ENCODE measurements at places on chromosomes 7 and 10.

DNA sequence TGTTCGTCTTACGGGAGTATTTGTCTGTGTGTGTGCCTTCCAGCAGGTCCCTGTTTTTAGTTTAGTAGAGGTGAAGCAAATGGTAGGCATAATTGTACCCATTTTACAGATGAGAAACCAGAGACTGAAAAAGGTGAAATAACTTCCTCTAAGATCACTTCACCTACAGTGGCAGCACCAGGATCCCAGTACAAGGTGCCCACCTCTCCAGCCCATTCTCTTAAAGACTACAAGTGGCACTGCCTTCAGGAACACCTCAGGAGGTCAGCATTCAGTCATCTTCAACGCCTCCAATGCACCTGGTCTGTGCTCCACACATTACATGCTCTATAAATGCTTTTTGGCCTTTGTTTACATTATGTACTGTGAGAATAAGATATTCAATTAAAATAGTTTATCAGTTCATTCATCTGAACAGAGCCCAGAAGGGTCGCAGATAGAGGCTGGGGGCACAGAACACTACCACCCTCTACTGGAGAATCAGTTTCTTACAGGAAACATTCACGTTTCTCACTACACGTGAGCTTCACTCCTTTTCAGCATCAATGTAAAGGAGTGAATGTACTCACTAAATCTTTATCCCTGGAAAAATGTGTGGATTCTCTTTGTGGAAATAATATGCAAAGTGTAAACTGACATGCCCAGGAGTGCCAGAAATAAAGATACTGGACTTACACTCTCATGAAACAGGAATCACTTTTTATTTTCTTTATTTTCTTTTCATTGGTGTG lies 45.5 kb upstream of the ABLIM1 start:
- DNase-seq = no peak

- DNase-seq = no peak
Observed at GRCh38 chr7:30785786-30786185, 14.6 kb downstream of the MINDY4 start.

- no peak for DNase-seq
Observed at GRCh38 chr10:52639652-52640051, 132.9 kb downstream of the MBL2 start.

DNA sequence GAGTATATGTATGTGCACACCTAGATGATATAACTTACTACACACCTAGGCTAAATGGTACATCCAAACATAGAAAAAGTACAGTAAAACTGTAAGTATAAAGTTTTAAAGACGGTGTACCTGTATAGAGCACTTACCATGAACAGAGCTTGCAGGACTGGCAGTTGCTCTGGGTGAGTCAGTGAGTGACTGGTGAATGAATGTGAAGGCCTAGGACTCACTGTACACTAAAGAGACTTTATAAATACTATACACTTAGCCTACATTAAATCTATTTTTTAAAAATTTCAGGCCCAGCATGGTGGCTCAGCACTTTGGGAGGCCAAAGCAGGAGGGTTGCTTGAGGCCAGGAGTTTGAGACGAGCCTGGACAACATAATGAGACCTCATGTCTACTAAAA lies 195.3 kb downstream of the FZD1 start:
- no peak for DNase-seq

GRCh38 chr7:152419473-152420429 lies 16.1 kb downstream of the KMT2C start:
- DNase-seq = no peak

GRCh38 chr7:40833191-40833887 lies 698.5 kb downstream of the SUGCT start:
- no peak for DNase-seq

DNA sequence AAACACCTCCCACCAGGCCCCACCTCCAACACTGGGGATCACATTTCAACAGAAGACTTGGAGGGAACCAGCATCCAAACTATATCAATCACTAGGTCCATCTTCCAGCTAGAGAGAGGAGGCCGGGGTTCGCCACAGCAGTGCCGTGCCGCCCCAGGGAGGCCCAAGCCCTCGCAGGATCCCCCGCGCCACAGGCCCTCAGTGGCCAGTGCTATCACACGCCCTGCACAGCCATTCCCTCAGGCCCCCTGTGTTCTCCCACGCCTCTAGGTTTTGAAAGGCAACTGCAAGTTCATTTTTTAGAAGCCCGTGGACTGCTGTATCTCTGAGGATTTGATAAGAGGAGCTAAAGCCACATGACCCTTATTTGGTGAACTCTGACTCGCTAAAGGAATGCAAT lies 136.4 kb downstream of the OAT start:
- DNase-seq = no peak

GRCh38 chr10:11093771-11094736 lies 76.4 kb downstream of the CELF2 start:
- DNase-seq = no peak

DNA sequence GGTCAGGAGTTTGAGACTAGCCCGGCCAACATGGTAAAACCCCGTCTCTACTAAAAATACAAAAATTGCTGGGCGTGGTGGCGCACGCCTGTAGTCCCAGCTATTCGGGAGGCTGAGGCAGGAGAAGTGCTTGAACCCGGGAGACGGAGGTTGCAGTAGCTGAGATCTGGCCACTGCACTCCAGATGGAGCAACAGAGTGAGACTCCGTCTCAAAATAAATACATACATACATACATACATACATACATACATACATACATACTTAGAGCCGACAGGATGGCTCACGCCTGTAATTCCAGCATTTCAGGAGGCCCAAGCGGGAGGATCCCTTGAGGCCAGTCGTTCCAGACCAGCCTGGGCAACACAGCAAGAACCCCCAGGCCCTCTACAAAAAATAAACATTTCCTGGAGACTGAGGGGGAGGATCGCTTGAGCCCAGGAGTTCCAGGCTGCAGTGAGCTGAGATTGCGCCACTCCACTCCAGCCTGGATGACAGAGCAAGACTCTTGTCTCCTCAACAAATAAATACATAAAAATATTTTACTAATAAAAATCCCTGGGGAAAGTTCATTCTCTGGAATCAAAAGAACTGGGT lies 90.9 kb upstream of the TNRC18 start:
- DNase-seq = no peak

DNA sequence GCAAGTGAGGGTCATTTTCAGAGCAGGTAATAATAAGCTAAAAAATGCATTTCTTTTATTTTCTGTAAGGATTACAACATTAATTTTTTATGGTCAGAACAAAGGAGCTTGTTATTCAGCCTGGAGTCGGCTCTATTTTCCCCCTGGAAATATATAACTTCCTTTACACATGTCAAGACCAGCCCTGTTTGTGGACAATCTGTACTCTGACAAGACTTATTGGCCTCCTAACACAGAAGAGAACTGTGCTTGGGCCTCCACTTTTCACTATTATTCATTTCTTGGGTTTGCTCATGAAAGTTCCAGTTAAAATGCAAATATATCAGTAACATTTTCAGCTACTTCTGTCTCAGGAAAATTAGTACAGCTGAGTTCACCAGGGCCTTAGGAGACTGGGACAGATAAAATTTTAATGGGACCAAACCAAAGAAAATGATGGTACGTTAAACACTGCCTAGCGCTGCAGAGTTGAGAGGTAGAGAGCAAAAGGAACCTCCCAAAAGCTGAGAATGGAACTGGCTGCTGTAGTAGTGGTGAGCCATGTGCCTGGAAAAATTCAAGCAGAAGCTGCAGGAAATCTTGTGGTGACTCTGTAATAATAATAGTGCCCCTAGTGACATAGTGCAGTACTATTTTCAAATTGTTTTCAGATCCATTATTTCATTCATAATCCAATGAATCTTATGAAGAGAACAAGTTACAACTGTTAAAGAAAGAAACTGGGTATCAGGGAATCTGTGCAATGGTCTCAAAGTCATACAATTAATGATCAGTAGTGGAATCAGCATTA lies 227.2 kb upstream of the KIAA1217 start:
- no peak for DNase-seq

- DNase-seq = no peak
Observed at GRCh38 chr7:2158331-2159175, 74.2 kb downstream of the MAD1L1 start.

DNA sequence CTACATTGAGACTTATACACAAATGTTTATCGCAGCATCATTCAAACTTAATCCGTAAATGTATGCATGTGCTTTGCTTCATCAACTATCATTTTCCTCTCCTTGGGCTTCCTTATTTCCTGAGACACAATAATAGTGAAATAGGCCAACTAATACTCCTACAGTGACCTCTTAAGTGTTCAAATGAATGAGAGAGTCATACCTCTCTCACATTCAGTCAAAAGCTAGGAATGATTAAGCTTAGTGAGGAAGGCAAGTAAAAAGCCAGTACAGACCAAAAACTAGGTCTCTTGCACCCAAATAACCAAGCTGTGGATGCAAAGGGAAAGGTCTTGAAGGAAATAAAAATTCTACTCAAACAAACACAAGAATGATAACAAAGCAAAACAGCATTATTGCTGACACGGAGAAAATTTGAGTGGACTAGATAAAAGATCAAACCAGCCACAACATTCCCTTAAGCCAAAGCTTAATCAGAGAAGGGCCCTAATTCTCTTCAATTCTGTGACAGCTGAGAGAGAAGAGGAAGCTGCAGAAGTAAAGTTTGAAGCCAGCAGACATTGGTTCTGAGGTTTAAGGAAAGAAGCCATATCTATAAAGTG lies 72.3 kb downstream of the GLCCI1 start:
- DNase-seq = no peak

DNA sequence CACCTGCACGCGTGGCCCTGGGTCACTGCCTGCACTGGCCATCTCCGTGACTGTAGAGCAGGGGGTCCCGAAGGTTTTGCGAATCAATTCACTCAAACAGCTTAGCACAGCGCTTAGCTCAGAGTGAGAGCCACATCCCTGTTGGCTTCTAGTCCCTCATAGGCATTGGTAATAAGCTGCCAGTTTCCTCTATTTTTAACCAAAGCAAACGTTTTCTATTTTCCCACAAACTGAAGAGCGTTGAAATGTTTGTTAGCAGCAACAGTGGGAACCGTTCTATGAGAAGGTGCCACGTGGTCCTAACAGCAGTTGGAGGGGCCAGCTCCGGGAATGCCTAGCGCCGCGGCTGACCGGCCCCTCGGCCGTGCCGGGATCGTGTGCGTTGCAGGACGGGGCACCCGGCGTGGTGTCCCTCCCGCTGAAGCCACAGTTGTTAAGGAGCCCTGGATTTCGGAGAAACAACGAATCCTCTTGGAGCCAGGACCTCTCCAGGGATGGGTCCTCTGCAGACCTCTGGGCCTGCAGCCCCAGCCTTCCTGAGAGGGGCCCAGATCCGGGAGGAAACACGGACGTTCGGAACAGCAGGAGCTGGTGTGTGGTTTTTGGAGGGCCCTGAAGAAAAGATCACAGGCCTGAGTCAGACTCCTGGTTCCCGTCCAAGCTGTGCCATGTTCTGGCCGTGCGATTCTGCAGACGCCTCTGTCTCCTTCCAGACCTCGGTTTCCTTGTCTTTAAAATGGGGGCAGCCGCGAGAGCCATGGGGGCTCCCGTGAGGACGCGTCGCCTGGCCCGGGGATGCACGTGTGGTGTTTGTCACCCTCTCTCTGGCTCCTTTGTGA lies 40.3 kb downstream of the FAM20C start:
- no peak for DNase-seq

- no peak for DNase-seq
Observed at GRCh38 chr7:83794829-83795228, 145.9 kb upstream of the SEMA3E start.

- DNase-seq = no peak
Observed at GRCh38 chr10:95214369-95214768, 20.3 kb downstream of the ACSM6 start.

DNA sequence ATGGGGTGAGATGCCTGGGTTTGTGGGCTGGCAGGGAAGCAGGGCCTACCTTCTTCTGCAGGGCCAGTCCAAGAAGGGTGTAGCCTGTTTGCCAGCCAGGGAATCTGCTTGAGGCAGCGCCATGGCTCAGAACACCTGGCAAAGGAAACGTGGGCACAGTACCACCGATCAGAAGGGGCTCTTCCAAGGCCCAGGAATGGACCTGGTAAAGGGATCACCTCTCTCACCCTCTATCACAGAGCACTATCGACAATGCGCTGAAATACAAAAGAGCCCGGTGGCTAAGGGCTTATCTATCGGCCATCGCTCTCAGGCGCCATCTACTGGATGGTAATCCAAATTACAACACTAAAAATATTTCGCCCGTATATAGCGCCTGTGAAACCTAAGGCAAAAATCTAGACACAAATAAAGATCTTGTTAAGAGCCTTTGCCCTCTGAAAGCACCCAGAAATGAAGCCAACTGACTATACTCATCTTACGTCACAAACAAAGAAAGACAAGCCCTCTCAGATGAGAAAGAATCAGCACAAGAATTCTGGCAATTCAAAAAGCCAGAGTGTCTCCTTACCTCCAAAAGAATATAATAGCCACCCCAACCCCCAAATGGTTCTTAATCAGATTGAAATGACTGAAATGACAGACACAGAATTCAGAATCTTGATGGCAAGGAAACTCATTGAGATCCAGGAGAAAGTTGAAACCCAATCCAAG lies 217.8 kb upstream of the HPS1 start:
- DNase-seq = no peak

DNA sequence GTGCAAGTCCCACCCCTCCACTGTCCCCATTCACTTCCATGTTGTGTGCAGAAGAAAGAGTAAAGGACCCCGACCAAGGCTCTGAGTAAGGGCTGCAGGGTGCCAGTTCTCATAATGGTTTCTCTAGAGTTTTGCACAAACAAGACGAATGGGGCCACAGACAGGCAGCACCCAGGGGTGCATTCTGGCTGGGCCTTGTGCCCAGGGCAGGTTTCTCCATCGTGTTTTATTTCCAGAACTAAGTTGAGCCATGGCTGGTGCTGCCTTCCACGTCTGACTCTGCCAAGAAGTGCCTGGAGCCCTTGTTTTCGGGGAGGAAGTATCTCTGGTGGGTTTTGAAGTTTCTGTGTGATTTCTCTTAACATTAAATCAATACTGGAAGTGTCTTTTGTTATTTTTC lies 95.0 kb upstream of the SDK1 start:
- DNase-seq = no peak

DNA sequence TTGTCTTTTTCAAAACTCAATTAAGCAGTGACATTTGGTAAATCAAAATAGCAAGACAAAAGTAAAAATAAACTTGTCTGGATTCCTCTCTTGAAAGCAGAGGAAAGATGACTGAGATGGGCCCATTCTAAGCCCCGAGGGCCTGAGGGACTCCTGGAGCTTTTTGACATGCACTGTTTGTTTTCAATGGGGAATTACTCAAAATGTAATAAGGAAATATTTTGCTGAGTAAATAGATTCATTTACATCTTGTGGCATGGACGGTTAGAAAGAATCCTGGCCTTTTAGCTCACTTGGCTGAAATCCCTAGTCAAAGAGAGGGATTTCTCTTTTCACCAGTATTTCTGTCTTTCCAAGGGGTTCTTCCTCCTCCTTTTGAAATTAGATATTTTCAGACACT lies 108.0 kb downstream of the MKX start:
- no peak for DNase-seq

DNA sequence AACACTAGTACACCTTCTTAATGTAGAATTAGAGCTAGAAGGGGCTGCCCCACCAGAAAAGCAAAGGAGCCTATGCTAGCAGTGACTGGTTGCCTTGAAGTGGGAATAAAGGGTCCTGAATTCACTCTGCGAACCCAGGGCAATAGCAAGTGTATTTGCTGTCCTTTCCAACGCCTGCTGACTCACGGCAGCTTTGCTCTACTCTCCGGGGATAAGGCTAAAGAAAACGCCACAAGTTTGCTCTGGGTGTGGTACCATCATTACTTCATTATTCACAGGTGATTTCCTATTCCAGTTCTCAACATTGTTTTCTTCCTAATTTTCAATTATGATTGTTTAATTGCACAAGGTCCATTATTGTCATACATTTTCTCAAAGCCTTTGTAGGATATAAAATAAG lies 220.5 kb upstream of the AOAH start:
- DNase-seq = no peak

Measured in nucleus accumbens (tissue), 56 donors.